ENCODE measurements at places on chromosomes 16 and 17. TPM values are rescaled to one million over a fixed set of nuclear protein-coding genes. Genes with fewer than 3 reads are reported as not detected.
A peak's percentile ranks its signal among the peaks of the same experiment; 100 is the strongest.

DNA sequence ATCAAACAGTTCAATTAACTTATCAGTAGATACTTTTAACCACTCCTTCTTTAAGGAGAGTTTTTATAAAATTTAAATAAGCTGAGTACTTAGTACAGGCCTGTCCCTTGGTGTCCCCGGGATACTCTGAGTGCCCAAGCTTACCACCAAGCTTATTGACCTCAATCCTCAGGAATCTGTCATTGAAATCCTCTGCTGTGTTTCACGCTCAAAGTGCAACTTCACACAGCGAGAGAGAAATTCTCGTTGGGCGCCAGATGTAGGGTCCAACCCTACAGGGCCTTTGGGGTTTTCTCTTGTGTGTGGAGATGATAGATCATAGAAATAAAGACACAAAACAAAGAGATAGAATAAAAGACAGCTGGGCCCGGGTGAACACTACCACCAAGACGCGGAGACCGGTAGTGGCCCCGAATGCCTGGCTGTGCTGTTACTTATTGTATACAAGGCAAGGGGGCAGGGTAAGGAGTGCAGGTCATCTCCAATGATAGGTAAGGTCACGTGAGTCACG is 65.3 kb upstream of the ARL4D start:
- no peak for DNase-seq

The RNPS1 gene
- total RNA-seq: 403 TPM

DNA sequence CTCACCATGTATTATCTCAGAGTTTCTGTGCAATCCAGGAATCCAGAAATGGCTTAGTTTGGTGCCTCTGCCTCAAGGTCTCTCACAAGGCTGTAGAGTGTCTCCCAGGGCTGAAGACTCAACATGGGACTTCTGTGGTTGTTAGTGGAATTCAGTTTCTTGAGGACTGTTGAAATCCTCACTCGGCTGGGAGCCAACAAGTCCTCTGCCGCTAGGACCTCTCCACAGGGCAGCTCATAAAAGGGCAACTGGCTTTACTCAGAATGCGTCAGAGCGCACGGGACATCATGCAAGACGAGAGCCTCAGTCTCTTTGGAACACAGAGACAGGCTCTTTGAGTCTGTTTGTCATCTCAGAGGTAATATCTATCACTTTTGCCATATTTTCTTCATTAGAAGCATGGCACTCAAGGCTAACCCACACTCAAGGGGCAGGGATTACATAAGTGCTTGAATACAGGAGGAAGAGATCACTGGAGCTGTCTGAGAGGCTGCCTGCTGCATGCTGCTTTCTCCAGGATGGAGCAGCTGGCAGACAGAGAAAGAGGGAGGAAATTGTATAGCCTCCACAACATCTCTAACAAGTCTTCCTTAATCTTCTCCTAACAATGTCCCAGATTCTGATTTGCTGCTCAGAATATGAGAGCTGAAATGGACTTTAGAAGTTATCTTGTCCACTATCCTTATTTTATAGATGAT is 97.5 kb upstream of the ASIC2 start:
- DNase-seq: no peak

- DNase-seq: no peak
These were observed 49.1 kb downstream of the ADCY7 start for GRCh38 chr16:50315346-50315997.

- no peak for DNase-seq
These were observed 39.2 kb downstream of the NDE1 start for GRCh38 chr16:15689290-15689689.

- DNase-seq: no peak
These were observed 103.0 kb downstream of the CYLD start for GRCh38 chr16:50844840-50845239.

The KRTAP4-5 gene
- total RNA-seq: not detected

The PSMD12 gene
- 87.4 TPM for total RNA-seq

DNA sequence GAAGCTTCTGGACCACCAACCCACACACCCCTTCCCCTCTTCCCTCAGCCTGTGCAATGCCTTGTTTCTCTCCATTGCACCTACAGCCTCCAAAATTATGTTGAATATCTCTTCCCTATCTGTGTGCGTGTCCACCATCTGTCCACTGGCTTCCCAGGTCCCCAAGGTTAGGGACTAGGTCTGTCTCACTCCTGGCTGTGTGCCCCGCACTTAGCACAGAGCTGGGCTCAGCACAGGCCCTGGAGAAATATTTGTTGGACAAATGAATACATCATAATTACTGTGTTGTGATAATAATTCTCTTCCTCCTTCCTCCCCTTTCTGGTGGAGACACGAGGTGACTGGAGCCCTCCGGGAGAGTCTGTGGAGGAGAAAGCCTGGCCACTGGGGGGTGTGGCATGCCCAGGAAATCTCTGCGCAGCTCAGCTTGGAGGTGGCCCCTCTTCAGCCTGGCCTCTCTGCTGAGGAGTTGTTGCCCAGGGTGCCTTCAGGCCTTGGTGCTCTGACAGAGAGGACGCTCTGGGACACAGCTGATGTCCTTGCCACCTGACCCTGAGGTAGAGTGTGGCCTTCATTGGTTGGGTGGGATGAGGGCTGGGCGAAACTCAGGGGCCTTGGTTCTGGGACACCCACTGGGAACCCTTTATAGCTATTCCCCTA is 3.3 kb upstream of the BRD7 start:
- no peak for DNase-seq

GRCh38 chr16:89721546-89722391 is 432 bp downstream of the ZNF276 start:
- DNase-seq: peak; percentile 78

DNA sequence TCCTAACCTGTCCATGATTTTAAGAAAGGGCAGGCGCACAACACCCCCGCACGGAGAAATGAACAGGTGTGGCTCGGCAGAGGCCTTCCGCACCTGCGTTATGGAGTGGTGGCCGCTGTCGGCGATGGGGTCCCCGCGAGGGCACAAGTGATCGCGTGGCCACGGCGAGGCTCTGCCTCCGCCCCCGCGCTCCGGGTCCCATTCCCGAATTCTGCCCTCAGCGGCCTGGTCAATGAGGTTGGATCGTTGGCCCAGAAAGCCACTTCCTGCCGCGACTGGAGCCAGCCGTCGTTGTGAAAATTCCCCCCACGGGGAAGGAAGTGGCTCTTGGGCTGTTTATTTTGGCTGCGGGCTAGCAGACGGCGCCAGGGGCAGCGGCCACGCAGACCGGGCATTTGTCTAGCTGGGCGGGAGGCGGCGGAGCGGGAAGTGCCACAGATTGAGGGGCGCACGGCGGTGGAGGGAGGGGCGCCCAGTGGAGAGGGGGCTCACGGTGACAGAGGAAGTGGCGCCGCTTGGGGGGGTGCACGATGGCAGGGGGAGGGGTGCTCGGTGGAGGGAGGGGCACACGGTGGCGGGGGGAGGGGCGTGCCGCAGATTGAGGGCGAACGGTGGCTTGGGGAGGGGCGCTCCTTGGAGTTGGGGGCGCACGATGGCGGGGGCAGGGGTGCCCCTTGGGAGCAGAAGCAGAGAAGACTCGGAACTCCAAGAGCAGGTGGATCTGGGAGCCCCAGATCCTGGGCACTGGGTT is 25.0 kb downstream of the MRC2 start:
- DNase-seq: peak; percentile 24

The SEZ6L2 gene
- total RNA-seq: 0.32 TPM

DNA sequence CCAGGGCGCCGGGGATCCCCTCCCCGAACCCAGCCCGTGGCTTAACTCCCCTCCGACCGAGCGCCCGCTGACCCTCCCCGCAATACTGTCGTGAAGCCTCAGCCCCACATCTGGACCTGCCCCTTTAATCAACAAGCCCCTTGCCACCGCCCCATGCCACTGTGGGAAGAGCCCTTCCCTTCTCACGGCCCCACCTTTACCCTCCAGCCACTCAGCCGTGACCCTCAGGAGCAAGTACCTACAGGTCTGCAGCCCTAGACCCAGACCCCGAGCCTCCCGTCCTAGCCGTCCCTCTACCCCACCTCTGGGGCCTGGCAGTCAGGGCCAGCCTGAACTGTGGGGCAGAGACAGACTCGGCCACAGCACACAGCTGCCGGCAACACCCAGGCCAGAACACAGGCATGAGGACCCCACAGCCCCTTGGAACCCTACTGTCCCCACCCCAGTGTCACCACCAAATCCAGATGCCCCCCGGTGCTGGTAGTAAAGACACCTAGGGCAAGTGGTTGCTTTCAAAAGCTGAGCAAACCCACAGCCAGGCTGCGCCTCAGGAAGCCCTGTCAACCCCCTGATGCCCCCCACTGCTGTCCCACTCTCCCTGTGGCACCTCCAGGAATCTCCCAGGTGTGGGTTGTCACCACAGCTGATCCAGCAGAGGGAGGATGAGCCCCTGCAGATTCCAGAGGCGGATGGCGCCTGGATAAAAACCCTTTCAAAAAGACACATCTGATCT is 1.4 kb downstream of the NXPH3 start:
- DNase-seq: no peak

GRCh38 chr17:49616601-49617131 is 41.0 kb downstream of the NXPH3 start:
- no peak for DNase-seq

DNA sequence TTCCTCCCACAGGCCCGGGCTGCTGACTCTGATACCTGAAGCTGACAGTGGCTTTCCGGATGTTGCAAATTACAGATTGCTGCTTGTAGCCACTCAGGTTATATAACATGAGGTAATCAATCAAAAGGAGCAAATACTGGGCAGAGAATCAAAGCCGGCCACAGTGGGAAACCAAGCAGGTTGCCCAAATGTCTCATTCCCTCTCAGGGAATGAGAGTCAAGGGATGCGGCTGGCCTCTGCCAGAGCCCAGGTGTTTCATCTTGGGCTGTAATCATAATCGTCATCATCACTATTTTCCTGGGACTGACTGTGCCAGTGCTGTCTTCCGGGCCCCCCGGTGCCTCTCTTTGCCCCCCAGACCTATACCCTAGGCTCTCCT is 292.4 kb upstream of the FOXF1 start:
- no peak for DNase-seq

DNA sequence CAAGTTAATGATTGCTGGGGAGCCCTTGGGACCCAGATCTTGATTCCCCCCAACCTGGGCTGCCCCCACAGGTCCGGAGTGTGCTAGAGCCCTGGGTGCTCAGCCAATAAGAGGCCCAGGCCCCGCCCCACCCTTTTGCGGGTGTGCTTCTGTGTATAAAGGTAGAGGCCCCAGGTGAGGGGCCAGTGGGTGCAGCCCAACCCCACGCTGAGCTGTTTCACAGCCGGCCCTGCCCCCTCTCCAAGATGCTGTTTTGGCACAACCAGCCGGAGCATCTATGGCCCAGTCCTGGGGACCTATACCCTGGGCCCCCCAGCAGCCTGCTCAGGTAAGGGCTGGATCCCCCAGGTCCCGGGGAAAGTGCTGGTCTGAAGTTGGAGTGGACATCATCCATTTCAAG is 11.8 kb upstream of the STAC2 start:
- no peak for DNase-seq

- DNase-seq: peak; percentile 49
These were observed 3.1 kb downstream of the RNF227 start for GRCh38 chr17:7912927-7913524.

GRCh38 chr16:4360538-4361021 is 9.5 kb upstream of the PAM16 start:
- no peak for DNase-seq

DNA sequence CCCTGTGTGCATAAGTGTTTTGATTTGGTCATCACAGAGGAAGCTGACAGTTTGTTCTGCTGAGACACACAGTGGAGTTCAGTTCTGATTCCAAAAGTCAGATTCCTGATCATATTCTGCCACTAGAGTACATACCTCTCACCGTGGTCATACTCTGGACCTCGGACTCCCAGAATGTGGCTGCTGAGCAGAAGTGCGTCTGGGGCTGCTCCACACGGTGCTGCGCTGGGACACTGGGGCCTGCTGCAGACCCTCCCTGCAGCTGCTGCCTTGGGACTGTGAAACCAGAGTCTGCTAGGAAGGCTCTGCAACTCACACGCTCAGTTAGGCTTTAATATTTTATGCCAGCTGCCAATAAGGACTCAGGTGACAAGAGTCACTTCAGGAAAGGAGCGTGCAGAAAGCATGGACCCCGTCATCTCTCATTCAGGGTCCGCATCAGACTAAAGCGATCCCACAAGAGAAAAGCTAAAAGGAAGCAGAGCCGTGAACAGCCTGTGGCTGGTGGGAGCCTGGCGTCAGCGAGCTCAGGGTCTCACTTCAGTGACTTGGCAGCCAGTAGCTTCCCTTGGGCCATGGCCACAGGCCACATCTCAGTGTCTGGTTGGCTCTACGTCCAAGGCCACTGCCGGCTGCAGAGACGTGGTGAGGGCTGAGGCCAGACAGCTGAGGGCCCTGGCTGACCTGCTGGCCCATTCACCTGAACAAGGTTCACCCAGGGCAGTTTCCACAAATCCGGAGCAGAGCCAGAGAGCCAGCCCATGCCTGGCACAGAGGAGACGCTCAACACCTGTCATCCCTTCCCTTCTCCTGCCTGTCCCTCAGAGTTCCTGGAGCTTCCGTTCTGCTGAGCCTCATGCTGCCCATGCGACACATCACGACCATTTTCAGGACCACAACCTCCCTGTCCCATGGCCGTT is 24.7 kb upstream of the KIFC3 start:
- no peak for DNase-seq

DNA sequence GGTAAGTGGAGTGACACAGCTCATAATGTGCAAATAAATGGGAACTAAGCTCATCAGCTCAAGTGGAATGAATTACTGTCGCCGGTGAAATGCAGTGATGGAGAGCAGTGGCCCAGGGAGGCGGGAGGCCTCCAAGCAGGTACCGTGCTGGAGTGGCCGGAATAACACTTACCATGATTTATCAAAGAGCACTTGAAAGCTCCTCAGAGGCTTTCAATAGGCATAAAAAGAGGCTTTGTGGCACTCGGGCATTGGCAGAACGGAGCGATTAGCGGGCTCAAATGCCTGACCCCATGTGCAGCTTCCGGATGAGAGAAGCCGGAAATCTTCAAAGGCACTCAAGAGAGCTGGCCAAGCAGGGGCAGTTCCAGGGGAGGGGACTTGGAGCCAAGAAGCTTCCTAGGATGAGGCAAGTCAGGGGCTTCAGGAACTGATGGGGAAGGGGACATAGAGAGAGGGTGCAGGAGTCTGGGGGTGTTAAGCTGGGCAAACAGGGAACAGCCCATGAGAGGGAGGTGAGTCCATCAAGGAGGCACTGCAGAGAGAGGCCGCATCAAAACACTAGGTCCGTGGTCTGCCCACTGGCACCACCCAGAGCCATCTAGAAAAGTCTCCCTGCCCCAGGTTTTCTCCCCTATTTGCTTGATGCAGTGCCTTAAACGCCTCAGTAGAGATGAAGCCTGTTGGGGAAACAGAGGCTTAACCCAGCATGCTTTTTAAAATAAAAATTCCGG is 144.0 kb upstream of the IRX6 start:
- no peak for DNase-seq

The SRCIN1 gene
- total RNA-seq: 0.22 TPM

DNA sequence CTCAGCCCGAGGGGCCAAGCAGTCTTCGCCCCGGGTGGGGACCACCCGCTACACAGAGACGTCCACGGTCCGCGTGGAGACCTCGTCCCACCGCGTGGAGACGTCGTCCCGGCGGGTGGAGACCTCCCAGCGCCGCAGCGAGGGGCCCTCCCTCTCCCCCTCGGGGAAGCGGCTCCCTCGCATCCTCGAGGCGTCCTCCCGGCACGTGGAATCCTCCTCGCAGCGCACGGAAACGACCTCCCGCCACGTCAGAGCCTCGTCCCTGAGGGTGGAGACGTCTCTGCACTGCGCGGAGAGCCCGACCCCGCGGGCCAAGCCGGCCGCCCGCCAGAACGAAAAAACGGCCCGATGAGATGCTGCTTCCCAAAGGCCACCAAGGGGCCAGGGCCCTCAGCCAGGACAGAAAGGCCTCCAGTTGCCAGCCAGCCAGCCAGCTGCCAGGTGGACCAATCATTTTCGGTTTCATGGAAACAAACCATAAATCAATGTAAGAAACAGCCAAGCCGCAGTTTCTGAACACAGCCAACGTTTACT is 424 bp downstream of the C17orf100 start:
- DNase-seq: no peak
